ENCODE measurements at places on chromosomes 13 and 19.

DNA sequence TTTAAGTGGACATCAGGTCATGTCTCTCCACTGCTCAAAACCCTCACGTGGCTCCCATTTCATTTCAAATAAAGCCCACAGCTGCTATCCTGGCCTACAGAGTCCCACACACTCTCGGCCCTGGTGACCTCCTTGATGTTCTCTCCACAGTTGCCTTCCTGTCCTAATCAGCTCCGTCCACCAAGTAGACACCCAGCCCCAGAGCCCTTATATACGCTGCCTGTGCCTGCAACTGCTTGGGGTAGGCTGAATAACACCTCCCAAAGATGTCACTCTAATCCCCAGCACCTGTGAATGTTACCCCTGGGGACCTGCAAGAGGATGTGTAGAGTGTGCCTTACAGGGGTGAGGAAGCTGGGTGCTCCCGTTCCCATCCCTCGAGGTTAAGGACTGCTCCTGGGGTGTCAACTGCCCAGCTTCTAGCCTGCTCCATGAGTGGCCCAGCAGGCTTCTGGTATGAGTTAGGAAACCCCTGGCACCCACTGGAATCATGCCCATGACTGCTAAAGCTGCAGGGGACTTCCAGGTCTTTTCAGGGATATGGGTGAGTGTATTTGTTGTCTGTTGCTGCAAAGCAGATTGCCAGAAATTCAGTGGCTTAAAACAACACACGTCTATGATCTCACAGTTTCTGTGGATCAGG is 6.0 kb downstream of the FAM187B start:
- DNase-seq: no peak

- DNase-seq: no peak
Observed at GRCh38 chr13:91930687-91931086, 532.3 kb downstream of the GPC5 start.

GRCh38 chr19:10271543-10272086 is 695 bp downstream of the ICAM1 start:
- DNase-seq: no peak

GRCh38 chr19:52946322-52947310 is 16.1 kb downstream of the ZNF816 start:
- no peak for DNase-seq

GRCh38 chr13:76799696-76800095 is 86.5 kb downstream of the KCTD12 start:
- DNase-seq: no peak

DNA sequence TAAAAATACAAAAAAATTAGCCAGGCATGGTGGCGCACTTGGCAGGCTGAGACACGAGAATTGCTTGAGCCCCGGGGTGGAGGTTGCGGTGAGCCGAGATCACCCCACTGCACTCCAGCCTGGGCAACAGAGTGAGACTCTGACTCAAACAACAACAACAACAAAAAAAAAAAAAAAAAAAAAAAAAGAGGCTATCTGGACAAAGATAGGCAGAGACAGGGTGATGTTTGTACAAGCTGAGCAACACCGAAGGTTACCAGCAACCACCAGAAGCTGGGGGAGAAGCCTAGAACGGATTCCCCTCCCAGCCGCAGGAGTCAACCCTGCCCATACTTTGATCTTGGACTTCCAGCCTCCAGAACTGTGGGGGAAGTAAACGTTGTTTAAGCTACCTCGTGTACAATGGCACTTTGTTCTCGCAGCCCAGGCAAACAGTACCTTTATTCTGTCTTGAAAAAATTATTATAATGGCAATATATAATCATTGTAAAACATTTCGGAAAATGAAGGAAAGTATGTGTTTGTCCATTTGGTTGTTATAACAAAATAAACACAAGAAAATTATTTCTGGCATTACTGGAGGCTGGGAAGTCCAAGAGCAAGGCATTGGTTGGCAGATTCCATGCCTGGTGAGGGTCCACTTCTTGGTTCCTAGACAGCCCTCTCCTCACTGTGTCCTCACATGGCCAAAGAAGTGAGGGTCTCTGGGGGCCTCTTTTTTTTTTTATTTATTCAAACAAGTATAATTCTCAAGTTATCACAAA is 39.8 kb upstream of the LATS2 start:
- no peak for DNase-seq

- DNase-seq: no peak
Observed at GRCh38 chr13:37303606-37304005, 198.1 kb upstream of the CSNK1A1L start.

DNA sequence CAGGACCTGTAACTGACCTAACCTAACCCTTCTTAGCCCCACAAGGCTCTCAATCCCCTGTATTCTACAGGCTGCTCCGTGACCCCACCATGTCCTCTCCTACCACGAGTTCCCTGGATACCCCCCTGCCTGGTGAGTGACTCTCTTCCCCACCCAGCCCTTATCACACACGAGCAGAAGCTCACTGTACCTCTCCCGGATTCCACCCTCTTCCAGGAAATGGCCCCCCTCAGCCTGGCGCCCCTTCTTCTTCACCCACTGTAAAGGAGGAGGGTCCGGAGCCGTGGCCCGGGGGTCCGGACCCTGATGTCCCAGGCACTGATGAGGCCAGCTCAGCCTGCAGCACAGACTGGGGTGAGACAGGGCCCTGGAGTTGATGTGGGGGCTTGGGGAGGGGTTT is 1.3 kb downstream of the NR1H2 start:
- DNase-seq: no peak

DNA sequence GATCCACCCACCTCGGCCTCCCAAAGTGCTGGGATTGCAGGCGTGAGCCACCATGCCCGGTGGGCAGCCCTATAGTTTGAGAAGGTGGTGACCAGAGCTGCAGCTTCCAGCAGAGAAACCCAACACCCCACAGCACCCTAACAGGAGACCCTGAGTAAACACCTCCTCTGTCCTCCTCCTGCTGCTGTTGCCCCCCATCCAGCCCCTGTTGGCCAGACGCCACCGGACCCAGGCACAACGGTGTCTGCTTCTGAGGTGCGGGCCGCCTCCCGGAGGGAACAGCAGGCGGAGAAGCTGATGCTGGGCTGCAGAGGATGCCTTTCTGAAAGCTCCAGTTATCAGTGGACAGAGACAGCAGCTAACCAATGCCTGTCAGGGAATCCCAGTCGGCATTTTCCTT is 175.5 kb downstream of the COL4A1 start:
- DNase-seq: no peak

GRCh38 chr19:51607920-51608562 is 22.2 kb downstream of the SIGLEC5 start:
- DNase-seq: no peak

GRCh38 chr13:109672545-109672944 is 113.8 kb downstream of the IRS2 start:
- DNase-seq: peak; percentile 9

- DNase-seq: no peak
Observed at GRCh38 chr19:47377208-47377701, 28.1 kb downstream of the DHX34 start.

- no peak for DNase-seq
Observed at GRCh38 chr19:55503157-55503501, 14.9 kb downstream of the SSC5D start.

DNA sequence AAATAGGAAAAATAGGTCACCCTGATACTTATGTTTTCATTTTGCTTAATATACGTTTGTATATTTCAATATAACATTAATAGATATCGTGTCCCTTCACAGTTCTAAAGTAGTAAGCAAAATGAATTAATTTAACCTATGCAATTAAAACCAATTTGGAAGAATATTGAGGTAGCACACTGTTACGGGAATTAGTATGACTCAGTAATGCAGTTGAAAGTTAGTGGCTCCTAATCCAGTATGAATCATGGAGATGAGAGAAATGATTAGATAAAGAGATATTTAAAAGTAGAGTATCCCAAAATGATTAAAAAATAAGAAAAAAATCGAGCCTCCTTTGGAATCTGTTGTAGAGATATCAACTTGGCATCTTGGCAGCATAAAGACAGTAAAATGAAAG is 177.0 kb upstream of the SLITRK6 start:
- no peak for DNase-seq

DNA sequence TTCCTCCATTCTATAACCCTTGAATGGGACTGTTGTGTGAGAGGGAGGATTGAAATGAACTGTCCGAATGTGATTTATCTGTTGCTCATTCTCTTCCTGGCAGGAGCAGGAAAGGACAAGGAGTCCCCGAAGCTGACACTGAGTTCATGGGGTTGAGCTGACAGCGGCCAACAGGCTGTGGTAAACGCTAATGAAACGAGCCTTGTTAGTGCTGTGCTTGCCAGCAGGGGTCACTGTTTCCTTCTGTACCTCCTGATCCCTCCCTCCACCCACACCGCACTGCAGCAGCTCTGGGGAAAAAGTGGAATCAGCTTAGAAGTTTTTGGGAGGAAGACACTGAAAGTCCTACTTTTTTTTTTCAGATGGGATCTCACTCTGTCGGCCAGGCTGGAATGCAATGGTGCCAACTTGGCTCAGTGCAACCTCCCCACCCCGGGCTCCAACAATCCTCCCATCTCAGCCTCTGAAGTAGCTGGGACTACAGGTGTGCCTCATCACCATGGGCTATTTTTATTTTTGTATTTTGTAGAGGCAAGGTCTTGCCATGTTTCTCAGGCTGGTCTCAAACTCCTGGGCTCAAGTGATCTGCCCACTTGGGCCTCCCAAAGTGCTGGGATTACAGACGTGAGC is 6.7 kb upstream of the ZNF761 start:
- DNase-seq: no peak

DNA sequence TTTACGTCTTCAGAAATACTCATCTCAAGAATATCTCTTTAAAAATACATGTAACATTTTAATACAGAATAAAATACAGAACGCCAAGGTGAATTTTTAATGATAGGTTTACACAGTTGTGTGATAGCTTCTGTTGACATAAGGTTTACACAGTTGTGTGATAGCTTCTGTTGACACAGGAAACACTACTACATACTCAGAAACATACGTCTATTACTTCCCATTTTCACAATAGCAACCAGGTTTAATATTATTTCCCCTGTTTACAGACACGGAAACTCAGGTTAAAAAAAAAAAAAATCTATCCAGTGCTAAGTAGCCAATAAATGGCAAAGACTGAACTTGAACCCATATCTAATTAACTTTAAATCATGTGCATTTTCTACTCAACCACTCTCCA is 571.2 kb downstream of the LIG4 start:
- no peak for DNase-seq

GRCh38 chr13:101120007-101120406 is 296.3 kb downstream of the NALCN start:
- no peak for DNase-seq

DNA sequence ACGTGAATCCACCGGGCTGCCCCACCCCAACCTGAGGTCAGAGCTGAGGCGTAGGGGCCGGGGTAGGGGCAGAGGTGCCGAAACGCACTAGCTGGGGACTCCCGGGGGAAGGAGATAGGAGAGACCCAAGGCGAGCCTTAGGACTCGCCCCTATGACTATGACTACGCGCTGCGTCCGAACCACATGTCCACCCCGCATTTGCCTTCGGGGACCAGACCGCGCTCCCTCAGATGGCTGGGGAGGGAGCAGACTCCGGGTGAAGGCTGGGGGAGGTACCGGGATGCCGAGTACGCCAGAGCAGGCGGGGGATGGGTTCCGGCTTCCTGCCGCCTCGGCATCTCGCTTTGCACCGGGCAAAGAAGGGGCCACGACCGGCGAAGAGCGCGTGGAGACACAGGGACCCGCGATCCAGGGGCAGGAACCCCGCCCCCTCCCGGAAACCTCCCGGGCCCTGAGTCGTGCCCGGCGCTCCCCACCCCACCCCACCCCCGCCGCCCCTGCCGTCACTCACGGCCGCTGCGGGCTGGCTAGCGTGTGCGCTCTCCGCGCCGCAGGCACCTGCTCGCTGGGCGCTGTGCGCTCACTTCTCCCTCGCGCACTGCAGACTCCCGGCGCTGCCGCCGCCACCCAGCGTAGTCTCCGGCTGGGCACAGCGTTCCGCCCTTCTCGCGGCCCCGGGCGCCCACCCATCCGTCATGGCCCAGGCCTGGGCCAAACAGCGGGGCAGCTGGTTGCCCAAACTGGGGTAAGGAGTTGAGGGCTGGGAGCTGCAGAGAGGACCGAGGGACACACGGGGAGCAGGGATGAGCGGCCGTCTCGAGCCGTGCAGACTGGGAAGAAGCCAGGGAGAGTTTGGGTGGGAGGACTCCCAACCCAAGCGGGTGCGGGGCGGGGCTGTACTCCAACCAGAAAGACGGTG is 622 bp upstream of the VSTM2B start:
- no peak for DNase-seq

GRCh38 chr19:14433554-14434501 is 722 bp downstream of the PKN1 start:
- no peak for DNase-seq

GRCh38 chr13:79716191-79716590 is 235.2 kb downstream of the NDFIP2 start:
- no peak for DNase-seq

DNA sequence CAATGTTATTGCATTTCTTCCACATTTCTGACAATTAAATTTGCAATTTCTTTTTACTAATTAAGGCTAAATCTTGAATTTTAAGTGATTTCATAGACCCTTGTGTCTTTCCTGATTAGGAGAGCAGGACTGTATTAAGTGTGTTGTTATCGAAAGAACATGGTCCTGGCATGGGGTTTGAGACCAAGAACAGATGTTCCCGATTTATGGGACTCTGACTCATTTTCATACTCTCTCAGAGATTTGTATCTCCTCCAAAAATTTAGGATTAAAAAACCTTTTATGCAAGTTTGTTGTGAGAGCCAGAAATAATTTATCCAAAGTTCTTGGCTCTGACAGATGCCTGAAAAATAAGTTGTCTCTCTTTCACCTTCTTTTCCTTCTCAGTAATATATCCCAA is 589.3 kb upstream of the ARGLU1 start:
- no peak for DNase-seq

- no peak for DNase-seq
Observed at GRCh38 chr13:62643799-62644524, 1228.3 kb upstream of the PCDH20 start.

GRCh38 chr13:89920461-89920860 is 1427.0 kb upstream of the MIR17HG start:
- DNase-seq: no peak

DNA sequence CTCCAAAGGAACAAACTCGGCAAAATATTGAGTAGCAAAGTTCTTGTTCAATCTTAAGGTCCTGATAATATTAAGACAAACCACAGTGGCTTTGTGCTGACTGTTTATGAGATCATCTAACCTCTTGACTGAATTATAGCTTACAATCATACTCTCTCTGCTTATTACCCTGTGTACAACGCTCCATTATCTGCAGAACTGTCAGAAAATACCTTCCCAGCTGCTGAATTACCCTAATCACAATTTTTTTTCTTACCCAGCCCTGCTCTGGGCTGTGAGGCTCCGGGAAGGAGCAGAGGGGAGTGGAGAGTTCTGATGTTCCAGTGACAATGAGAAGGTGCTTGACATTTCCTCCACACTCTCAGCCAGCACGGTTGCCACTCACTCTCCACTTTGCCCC is 64.8 kb downstream of the DCT start:
- DNase-seq: no peak

GRCh38 chr13:110886870-110887596 is 27.8 kb downstream of the ANKRD10 start:
- no peak for DNase-seq

DNA sequence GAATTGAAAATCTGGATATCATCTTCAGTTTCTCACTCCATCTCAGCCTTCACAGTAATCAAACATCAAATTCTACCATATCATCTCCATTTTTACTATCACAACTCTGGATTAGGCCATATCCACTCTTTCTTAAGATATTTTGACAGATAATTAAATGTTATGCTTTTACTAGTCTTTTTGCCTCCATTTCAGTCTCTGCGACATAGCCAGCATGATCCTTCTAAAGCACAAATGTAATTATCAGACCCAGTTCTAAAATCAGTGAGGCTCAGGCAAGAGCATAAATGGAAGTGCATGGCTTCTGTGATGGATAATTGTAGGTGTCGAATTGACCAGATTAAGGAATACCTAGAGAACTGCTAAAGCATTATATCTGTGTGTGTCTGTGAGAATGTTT is 307.7 kb downstream of the PCDH20 start:
- DNase-seq: no peak
